ENCODE measurements at places on chromosomes 1 and 21. TPM values are rescaled to one million over a fixed set of nuclear protein-coding genes. Genes with fewer than 3 reads are reported as not detected.

The C1orf185 gene
- not detected for total RNA-seq

DNA sequence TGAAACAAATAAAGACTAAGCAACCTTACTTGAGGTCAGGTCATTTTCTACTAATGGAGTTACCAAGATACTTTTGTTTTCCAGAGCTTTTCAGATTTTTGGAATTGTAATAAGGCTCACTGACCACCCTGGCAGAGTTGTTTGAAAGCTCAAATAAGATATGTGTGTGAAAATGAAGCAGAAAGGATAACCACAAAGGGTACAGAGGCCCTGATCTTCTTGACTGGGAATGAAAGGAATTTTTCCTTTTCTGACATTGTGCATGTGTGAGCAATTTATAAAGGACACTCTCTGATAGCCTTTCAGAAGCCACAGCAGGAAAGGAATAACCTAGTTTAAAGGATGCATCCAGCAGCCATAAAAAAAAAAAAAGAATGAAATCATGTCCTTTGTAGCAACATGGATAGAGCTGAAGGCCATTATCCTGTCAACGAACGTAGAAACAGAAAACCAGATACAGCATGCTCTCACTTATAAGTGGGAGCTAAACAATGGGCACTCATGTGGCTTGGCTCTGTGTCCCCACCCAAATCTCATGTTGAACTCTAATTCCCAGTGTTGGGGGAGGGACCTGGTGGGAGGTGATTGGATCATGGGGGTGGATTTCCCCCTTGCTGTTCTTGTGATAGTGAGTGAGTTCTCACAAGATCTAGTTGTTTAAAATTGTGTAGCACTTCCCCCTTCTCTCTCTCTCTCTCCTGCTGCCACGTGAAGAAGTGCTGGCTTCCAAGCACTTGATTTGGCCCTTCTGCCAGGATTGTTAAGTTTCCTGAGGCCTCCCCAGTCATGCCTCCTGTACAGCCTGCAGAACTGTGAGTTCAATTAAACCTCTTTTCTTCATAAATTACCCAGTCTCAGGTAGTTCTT, 3.1 kb upstream of the SRP9 start:
- no peak for DNase-seq
- peaks cover 4% of the 10 kb centered on the region for H3K36me3 ChIP-seq
- H3K4me1 ChIP-seq, result peaks cover 22% of the 10 kb centered on the region
- no peaks in the 10 kb centered on the region for H3K27me3 ChIP-seq
- H3K4me3 ChIP-seq, result no peak overlapping the region

GRCh38 chr1:31870086-31870736, 54.4 kb upstream of the SPOCD1 start:
- H3K4me1 ChIP-seq, result peaks cover 10% of the 10 kb centered on the region
- no peaks in the 10 kb centered on the region for H3K36me3 ChIP-seq
- no peak overlapping the region for H3K4me3 ChIP-seq
- DNase-seq, result no peak
- no peaks in the 10 kb centered on the region for H3K27me3 ChIP-seq

The CR1 gene
- total RNA-seq, result 40.0 TPM

DNA sequence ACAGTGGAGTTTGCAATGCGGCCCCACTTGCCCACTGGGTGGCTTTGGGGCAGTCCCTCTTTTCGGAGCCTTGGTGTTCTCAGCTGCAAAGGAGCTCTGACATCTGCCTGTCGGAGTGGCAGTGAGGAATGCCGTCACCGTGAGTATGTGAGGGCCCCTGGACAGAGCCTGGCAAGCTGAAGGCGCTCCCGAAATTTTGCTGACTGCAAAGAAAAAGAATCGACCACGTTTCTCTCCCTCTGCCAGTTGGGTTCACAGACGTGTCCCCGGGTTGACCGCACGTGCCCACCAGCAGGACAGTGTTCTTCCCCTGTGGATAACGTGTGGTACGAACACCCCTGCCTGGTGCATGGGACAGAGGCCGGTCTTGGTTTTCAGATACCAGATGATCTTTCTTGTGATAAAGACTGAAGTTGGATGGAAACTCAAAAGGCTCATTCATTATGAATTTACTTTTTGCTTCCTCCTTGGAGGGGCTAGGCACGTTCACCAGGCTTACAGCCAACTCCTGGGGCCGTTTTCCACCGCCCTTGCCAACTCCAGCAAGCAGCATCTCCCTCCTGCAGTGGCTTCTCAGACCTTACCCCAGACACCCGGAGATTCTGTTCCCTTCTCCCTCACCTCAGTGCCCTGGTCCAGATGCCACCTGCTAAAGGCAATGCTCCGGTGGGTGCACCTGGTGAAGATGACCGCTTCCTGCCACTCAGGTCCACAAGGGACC, 29.7 kb downstream of the ECE1 start:
- H3K27me3 ChIP-seq, result no peaks in the 10 kb centered on the region
- H3K4me3 ChIP-seq, result no peak overlapping the region
- peaks cover 6% of the 10 kb centered on the region for H3K36me3 ChIP-seq
- DNase-seq, result no peak
- H3K27ac ChIP-seq, result no peak overlapping the region

DNA sequence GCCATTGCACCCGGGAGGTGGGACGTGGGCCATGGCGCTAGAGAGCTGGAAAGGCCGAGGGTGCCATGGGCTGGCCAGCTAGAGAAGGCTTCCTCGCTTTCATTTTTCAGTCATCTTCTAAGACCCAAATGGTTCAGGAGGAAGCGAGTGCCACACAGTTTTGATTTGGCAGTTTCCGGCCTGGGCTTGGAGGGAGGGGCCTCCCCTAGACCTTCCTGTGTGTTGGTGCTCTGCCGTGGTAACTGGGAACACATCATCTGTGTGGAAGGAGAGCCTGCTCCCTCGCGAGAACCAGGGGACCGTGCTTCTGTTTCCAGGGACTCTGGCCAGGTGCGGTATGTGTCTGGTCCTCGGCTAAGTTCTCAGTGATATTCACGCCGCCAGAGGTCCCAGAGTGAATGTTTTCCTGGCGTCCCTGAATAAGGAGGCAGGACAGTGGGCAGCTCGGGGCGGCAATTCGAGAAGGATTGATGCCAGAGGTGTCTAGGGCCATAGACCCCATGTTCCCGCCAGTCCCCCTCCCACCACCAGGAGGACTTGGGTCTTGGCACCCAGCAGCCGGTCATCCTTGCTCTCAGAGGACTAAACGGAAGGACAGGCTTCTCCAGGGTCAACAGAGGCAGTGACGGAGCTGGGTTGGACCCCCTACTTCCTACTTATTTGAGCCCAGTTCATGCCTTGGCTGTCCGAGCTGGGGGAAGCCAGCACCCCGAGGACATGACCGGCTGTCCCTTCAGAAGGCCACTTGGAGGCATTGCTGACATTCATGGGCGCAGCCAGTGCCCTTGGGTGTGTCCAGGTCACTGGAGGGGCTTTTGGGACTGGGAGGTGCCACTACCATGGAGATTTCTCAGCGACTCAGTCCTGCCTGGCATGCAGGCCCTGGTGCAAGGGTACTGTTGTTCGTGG, 2.7 kb upstream of the NPHP4 start:
- no peaks in the 10 kb centered on the region for H3K27me3 ChIP-seq
- H3K4me1 ChIP-seq, result peaks cover 33% of the 10 kb centered on the region
- no peaks in the 10 kb centered on the region for H3K36me3 ChIP-seq
- peak; percentile 61 for DNase-seq
- peak overlapping the region; percentile 75 for H3K4me3 ChIP-seq

- H3K4me3 ChIP-seq, result no peak overlapping the region
- H3K4me1 ChIP-seq, result no peaks in the 10 kb centered on the region
- no peak overlapping the region for H3K27ac ChIP-seq
- H3K36me3 ChIP-seq, result no peaks in the 10 kb centered on the region
- H3K27me3 ChIP-seq, result no peaks in the 10 kb centered on the region
Measured at GRCh38 chr1:90480271-90480835, 236.7 kb downstream of the BARHL2 start.

DNA sequence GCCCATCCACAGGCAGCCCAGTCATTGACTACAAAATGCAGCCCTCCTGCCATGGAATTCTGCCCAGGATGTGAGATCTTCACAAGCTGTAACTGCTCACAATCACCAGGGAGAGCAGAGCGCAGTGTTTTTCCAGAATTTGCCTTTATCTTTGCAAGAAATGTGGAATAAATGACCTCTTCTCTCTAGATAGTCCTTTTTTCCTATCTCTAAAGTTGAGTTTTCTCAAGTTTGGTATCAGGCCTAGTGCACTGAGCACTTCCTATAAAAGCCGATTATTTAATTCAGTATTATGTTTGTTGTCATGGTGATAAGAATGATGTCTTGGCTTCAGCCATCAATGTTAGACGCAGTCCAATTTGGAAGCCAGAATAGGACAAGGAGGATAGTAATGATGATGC, 246.9 kb upstream of the IRF2BP2 start:
- H3K4me3 ChIP-seq, result no peak overlapping the region
- H3K4me1 ChIP-seq, result peaks cover 5% of the 10 kb centered on the region
- H3K36me3 ChIP-seq, result no peaks in the 10 kb centered on the region

The B3GALT2 gene
- total RNA-seq, result 0.07 TPM

DNA sequence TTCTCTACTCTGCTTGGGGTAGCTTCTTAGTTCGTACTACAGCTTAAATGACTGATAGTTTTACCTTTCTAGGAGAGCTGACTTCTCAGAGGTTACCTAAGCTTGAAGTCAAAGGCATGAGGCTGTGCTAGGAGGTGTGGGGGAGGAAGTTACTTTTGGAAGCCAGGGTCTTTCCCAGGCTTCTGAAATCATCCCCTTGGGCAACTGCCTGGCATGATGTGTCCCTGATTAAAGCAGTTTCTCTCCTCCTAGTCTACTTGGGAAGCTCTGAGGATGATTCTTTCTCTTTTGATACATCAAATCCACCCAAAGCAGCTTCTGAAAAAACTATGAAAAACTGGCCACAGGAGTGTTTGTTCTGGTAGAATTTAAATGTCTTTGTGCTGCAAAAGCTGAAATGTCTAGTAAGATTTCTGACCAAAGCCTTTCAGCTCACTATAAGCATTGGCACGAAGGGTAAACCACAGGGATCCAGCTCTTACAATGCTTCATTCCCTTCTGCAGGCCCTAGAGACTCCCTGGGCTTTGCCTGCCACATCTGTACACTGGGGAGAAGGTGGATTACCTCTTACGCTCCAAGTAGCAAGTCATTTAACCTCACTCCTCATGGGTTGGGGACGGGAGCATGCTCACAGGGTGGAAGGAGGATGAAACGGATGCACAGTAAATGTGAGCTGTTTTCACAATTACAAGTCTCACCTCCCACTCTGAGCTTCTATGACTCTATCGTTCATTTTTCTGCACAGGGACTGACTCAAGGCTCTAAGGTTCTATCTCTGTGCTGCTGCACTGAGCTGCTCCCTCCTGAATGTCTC, 59.6 kb downstream of the RUNX1 start:
- peaks cover 38% of the 10 kb centered on the region for H3K4me1 ChIP-seq
- H3K36me3 ChIP-seq, result peaks cover 3% of the 10 kb centered on the region
- H3K4me3 ChIP-seq, result no peak overlapping the region
- no peaks in the 10 kb centered on the region for H3K27me3 ChIP-seq
- no peak for DNase-seq
- no peak overlapping the region for H3K27ac ChIP-seq

- H3K27ac ChIP-seq, result peak overlapping the region; percentile 35
- peaks cover 15% of the 10 kb centered on the region for H3K4me1 ChIP-seq
- no peaks in the 10 kb centered on the region for H3K27me3 ChIP-seq
- peaks cover 2% of the 10 kb centered on the region for H3K36me3 ChIP-seq
Measured at GRCh38 chr1:40722622-40723021, 31.1 kb downstream of the NFYC start.

- no peaks in the 10 kb centered on the region for H3K36me3 ChIP-seq
- H3K27me3 ChIP-seq, result no peaks in the 10 kb centered on the region
- H3K4me1 ChIP-seq, result peaks cover 26% of the 10 kb centered on the region
- no peak overlapping the region for H3K27ac ChIP-seq
- peak; percentile 34 for DNase-seq
- H3K4me3 ChIP-seq, result peak overlapping the region; percentile 74
Measured at GRCh38 chr1:201740086-201740541, 88.8 kb upstream of the IPO9 start.

GRCh38 chr1:32047701-32048100, 25.0 kb upstream of the TMEM39B start:
- H3K4me1 ChIP-seq, result no peaks in the 10 kb centered on the region
- no peaks in the 10 kb centered on the region for H3K27me3 ChIP-seq
- no peak overlapping the region for H3K4me3 ChIP-seq
- peaks cover 48% of the 10 kb centered on the region for H3K36me3 ChIP-seq
- no peak overlapping the region for H3K27ac ChIP-seq

The CFAP107 gene
- total RNA-seq, result not detected

GRCh38 chr1:6391951-6392808, 1.4 kb downstream of the ACOT7 start:
- H3K4me1 ChIP-seq, result peaks cover 20% of the 10 kb centered on the region
- peak overlapping the region; percentile 54 for H3K4me3 ChIP-seq
- H3K27ac ChIP-seq, result no peak overlapping the region
- H3K36me3 ChIP-seq, result no peaks in the 10 kb centered on the region
- H3K27me3 ChIP-seq, result no peaks in the 10 kb centered on the region
- DNase-seq, result peak; percentile 21

- peaks cover 9% of the 10 kb centered on the region for H3K36me3 ChIP-seq
- DNase-seq, result no peak
- H3K27ac ChIP-seq, result no peak overlapping the region
- H3K4me3 ChIP-seq, result no peak overlapping the region
Measured at GRCh38 chr1:109991400-109991925, 6.9 kb downstream of the AHCYL1 start.

The NSUN4 gene
- 33.7 TPM for total RNA-seq

DNA sequence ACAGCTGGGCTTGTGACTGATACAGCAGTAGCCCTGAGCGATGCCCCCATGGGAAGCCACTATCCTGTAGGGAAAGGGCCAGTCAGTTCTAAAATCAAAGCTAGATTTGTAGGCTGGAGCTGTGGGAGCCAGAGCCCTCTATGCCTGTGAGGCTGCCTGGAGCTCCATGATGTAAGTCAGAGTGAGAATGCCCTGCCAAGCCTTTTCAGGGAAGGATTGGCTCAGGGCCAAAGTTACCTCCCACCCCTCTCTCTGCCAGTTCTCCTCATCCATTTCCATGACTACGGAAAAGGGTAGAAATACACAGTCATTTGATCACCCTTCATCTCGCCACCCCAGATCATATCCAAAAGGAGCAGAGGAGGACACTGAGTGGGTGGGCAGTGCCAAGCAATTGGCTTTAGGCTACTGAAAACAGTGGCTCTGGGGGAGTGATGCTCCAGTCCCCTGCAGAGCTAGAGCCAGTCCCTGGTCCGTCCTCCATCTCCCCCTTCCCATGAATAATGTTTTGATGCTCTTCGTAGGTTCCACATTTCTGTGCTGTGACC, 59.5 kb upstream of the KCNA3 start:
- DNase-seq, result no peak
- H3K36me3 ChIP-seq, result no peaks in the 10 kb centered on the region
- H3K4me3 ChIP-seq, result no peak overlapping the region
- H3K4me1 ChIP-seq, result no peaks in the 10 kb centered on the region

Measured in B cell (primary cell).